ENCODE measurements at places on chromosomes 6 and 20.

GRCh38 chr20:3686867-3687321, 5.1 kb upstream of the ADAM33 start:
- no peak for DNase-seq

- no peak for DNase-seq
These were observed 29.6 kb downstream of the RNASET2 start for GRCh38 chr6:166926748-166927147.

DNA sequence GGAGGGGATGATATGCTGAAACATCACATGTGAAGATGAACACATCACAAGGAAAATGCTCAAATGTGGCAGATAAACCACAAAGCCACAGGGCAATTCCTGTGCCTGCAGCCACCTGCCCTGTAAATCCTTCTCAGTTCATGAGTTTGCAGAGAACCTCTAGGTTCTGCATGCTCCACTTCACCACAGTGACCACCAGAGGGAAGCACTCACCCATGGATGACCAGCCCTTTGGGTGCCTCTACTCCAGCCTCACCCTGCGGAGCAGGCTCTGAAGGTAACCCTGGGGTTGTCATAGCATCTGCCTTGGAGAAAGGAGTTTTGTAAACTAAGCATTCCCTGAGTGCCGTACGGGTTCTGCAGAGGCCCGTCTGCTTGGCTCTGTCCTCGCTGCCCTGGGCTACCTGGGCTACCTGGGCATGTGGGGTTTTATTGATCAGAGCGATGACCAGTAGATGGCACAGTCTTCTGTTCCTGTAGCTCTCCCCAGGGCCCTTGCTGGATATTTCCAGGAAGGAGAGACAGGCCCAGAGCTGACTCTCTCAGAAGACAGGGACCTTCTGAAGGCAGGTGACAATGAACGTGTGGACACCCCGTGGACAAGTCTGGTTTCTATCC, 31.7 kb upstream of the CST1 start:
- peak; percentile 74 for DNase-seq

DNA sequence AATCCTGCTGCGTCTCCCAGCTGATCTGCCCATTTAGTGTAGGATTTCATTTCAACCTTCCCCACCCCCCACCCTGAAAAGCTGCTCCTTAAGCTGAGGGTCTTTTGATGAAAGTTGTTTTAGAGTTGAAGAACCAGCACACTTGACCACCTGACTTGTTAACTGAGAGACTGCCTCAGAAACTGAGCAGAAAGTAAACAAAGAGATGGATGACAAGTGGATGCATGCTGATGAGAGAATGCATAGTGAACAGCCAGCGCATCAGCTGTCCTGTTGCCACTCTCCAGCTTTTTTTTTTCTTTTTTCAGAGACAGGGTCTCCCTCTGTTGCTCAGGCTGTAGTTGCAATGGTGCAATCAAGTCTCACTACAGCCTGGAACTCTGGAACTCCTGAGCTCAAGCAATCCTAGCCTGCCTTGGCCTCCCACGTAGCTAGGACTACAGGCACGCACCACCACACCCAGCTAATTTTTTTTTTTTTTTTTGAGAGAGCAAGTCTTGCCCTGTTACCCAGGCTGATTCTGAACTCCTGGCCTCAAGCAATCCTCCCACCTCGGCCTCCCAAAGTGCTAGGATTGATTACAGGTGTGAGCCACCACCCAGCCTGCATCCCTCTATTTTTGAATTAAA, 9.5 kb downstream of the RPL10A start:
- no peak for DNase-seq

DNA sequence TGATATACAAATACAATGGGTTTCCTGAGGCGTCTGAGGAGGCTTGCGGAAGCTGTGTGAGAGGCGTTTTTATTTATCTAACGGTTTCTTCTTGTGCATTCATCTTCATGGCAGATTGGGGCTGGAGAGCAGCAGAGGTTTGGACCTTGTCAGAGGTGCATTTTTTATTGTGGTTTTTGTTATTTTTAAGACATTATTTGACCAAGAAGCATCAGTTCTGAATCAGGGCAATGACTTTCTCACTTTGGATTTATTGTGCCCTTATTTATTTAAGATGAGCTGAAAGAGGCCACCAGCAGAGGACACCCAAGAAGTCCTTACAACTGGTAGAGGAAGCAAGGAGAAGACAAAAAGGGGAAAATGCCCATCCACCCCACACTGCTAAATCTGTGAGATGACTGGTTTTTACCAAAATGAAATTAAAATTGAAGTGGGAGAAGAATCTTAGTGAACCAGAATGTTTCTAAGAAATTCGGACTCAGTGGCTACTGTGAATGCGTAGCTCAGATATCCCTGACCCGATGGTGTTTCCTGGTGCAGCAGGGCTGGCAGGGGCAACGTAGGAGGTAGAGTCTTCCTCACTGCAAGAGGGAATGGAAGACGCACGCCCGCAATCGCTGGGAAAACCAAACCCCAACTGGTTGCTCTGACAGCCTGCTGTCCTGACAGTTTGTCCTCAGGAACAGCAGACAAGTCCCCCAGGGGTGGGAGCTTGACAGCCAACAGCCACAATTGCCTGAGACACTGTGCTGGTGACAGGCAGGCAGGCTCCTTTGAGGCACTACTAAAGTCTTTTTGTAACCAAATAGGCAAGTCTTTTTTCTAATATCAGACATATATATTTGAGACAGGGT, 14.2 kb downstream of the PRR18 start:
- DNase-seq = no peak

DNA sequence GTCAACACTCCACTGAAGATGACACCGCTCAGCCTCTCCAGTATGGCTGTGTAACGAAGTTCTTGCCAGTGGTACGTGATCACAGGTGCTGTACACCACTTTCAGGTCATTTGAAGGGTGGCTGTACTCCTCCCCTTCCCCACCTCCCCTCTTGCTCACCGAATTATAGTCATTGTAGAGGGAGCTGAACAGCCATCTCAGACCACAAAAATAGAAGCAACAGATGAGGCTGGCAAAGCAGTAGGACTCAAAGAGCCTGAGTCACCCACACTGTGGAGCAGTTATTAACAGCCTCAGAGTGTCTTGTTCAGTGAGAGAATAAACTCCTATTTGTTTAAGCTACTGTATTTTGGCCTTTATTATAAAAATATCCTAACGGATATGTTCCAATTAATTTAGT, 192.5 kb upstream of the MCHR2 start:
- DNase-seq = no peak

DNA sequence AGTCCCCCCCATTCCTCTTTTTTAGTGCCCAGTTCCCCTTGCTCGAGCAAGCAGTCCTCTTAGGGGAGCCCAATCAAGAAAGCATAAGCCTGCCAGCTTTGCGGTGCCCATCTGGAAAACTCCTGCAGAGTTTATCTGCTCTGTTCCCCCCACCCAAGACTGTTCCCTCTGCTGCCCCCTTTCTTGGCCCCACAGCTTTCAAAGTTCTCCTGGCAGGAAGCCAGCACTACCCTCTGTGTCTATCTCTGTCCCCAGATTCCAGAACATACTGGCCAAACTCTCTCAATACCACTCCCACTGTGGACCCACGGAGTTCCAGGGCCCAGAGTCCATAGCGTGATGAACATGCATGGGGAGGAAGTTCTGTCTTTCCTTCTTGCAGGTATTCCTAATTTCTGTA, 55.4 kb downstream of the CRYBG1 start:
- DNase-seq = no peak

DNA sequence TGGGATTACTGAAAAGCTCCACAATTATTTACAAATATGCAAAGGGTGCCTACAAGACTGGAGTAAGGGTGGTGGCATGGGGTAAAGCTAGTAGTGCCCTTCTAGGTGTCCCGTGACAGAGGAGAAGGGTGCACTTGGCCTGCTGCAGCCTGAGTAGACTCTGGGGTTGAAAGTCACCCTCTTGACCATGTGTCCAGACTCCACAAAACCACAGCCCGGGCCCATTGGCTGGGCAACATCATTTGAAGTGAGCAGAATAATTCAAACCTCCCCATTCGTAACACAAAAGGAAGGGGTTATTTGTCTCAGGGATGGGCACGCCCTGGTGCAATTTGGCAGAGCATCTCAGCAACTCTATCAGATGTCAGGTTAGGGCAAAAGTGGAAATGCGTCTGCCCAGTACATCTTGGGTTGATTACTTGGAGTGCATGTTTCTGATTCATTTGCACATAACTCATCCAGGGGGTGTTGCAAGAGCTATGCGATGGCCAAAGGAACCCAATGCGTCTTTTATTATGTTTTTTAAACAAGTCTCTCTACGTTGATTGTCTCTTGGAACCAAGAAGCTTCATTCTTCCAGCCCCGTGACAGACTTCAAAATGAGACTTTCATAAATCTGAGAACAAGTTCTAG, 56.7 kb downstream of the ISM1 start:
- DNase-seq = no peak

- no peak for DNase-seq
These were observed 27.8 kb upstream of the SCRT2 start for GRCh38 chr20:703426-703825.

DNA sequence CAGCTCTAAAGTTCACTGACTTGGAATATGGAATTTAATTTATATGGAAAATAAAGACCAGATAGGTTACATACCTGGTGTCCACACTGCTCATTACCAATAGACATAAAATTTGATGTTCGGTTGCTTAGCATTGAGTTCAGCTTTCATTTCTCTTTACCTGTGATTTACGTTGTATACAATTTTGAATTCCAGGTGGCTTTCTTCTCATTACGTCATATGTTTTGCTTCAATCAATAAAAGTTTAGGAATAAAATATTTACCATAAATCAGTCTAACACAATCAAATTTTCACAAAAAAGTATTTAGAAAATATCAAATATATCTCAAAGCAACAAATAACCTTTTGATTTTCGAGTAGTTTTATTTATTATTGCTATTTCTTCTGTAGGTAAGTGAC, 40.8 kb downstream of the HDGFL1 start:
- DNase-seq = no peak

DNA sequence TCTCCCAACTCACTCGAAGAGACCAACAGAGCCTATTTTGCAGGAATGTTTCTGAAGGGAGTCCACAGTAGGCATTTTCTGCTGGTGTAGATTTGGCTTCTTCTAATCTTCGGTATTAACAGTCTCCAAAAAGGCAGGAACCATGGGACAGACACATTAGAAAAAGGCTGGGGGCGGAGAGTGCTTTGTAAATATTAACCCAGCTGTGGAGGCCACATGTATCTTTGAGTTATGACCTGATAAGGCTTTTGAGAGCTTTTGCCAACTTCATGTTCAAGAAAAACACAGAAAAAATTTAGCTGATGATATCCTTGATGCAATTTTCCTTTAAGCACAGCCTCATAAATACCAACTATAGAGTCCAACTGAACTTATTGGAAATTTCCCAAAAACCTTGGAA, 119.4 kb upstream of the TSHZ2 start:
- no peak for DNase-seq

GRCh38 chr20:4513720-4514119, 208.0 kb upstream of the PRND start:
- DNase-seq = no peak

- DNase-seq = no peak
These were observed 25.7 kb upstream of the IRF4 start for GRCh38 chr6:365835-366234.

DNA sequence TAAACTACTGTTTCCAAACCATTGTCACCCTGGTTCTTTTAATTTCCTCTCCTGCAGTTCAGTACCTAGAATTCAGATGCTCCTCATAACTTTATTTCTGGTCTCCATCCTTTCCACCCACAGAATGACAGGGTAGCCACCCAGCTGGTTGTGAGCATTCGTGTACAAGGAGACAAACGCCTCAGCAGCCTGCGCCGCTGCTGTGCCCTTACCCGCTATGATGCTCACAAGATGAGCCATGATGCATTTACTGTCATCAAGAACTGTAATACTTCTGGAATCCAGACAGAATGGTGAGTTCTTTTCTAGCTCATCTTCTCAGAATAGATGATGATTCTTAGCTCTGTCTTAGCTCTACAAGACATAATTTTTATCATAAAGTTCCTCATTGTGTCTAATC, 18.6 kb downstream of the GTPBP2 start:
- no peak for DNase-seq

- no peak for DNase-seq
These were observed 105.2 kb downstream of the SMOC2 start for GRCh38 chr6:168546151-168546550.

GRCh38 chr6:21972516-21972915, 324.3 kb downstream of the PRL start:
- no peak for DNase-seq

- DNase-seq = no peak
These were observed 129.5 kb upstream of the SULF2 start for GRCh38 chr20:47914792-47915191.

GRCh38 chr6:33812669-33813068, 8.9 kb upstream of the MLN start:
- peak; percentile 93 for DNase-seq

DNA sequence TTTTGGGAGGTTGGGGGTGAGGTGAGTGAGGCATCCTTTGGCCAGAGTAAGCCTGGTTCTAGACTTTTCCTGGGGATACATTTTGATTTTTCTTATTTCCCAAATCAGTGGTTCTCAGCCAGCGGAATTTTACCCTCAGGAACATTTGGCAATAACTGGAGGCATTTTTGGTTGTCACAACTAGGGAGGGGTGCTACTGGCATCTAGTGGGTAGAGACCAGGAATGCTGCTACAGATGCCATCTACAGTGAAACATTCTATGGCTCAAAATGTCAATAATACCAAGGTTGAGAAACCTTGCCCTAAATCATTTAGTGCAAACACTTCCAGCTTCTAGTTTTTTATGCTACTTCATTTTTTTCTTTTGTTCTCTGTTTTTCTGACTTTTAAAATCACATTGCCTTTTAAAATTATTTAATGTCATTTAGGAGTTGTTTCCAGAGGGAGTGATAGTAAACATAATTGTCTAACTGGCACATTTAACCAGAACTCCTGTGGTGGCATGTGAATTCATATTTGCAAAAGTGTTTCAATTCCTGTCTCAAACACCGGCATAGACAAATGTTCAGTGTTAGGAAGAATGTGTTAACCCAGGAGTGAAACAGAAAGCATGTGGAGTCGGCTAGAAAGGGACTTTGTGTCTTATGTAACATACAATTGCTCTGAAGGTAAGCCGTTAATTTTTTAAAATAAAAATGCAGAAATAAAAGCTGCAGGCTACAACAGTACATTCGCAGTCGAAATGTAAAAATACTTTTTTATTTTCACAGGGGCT, 59.0 kb downstream of the QRSL1 start:
- DNase-seq = no peak

- no peak for DNase-seq
These were observed 112.5 kb downstream of the SNX5 start for GRCh38 chr20:17856024-17856564.

DNA sequence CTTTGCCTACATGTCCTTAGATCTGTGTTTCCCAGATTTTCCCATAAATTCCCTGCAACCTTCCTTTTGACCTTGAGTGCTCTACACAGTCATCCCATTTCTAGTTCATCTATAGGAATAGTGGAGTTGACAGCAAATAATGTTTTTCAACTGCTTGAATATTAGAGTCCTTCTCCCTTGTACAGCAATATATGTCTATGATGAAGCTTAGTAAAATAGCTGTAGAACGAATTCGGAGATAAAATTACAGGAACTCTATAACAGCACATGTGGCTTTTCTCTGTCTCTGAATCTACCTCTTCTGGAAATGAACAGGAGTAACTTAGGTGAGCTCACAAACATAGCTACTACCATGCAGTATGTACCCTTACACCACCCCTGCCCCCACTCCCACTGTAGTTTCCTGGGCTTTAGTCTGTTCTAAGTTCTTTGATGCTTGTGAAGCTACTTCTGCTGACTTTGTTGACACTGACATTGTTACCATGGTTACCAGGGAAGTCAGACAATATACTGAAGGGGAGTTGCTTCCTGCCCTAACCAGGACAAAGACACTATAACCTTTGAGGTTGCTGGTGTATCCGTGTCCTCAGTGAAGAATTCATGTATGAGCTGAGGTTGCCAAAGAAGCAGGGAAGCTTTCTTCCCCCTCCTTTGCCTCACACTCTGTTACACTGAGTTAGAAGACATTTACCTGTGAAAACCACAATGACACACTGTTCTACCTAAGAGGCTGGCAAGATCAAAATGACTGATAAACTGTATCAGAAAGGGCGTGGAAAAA, 35.8 kb upstream of the SHLD1 start:
- DNase-seq = no peak

Measured in ELF-1 (cell line).